ENCODE measurements at places on chromosomes 1 and 21. TPM values are rescaled to one million over a fixed set of nuclear protein-coding genes. Genes with fewer than 3 reads are reported as not detected.

Gene FCGR2B
- not detected for total RNA-seq

Gene FCRL5
- not detected for total RNA-seq

Gene FAM151A
- not detected for total RNA-seq

Gene CLDN17
- not detected for total RNA-seq

Gene C4BPB
- total RNA-seq = not detected

Gene F5
- not detected for total RNA-seq

Gene MROH7
- not detected for total RNA-seq

Gene OR10J1
- not detected for total RNA-seq

Gene COL24A1
- not detected for total RNA-seq

Gene GRIK1
- total RNA-seq = not detected

Gene HAO2
- total RNA-seq = not detected

Gene GNAT2
- total RNA-seq = not detected

Gene KRTAP21-3
- total RNA-seq = not detected

Gene LCE2D
- not detected for total RNA-seq

Gene IQGAP3
- 36.4 TPM for total RNA-seq

Gene C1orf56
- 2.2 TPM for total RNA-seq

Gene CYP4Z1
- total RNA-seq = not detected

Gene COL8A2
- not detected for total RNA-seq

Gene DPYD
- total RNA-seq = 48.2 TPM

Gene MIXL1
- not detected for total RNA-seq

Gene GPR3
- 0.65 TPM for total RNA-seq

Gene HIPK1
- 50.2 TPM for total RNA-seq

Gene ETNK2
- total RNA-seq = 6.7 TPM

Data from MCF 10A (cell line).